ENCODE measurements at places on chromosomes 6 and 20.

DNA sequence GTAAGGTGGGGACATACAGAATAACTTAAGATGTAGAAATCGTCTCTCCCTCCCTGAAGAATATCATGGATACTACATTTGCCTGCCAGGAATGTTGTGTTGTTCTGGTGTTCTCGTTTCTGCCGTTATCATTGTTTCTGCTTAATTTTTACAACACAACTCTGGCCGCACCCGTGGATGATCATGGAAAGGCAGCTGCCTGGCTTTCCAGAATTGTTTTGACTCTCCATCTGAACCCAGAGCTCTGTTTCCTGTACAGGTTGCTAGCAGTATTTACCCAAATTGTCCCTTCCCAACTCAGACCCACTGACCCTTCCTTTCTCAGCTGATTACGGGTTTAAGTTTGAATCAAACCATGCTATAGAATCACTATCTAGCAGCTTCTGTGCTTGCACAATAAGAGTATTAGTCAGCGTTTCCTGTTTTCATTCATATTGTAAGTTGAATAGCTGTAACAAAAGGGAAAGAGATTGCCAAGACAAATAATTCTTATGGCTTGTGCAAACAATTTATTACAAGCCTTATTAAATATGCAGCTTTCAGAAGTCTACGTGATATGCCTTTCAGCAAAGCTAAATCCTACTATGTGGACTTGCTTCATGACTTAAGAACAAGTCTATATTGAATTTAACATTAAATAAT, 139.0 kb downstream of the MTHFD1L start:
- DNase-seq, result no peak

GRCh38 chr6:18186033-18186432, 30.8 kb downstream of the KDM1B start:
- no peak for DNase-seq

DNA sequence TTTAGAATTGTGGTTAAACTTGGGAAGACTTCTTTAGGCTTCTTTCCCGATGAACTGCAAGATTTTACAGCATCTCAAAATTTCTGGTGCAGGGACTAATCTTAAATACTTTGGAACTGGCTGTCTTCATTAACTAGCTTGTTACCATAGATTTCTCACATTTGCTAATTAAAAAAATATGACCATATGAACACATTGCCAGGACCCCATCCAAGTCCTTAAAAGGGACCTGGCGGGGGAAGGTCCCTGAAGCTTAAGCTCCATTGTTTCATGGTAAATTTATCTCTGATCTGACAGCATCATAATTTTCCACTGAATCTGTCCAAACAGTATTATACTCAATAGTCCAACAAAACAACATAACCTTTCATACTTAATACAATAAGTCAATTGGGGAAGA, 517.8 kb upstream of the FLRT3 start:
- DNase-seq, result no peak

DNA sequence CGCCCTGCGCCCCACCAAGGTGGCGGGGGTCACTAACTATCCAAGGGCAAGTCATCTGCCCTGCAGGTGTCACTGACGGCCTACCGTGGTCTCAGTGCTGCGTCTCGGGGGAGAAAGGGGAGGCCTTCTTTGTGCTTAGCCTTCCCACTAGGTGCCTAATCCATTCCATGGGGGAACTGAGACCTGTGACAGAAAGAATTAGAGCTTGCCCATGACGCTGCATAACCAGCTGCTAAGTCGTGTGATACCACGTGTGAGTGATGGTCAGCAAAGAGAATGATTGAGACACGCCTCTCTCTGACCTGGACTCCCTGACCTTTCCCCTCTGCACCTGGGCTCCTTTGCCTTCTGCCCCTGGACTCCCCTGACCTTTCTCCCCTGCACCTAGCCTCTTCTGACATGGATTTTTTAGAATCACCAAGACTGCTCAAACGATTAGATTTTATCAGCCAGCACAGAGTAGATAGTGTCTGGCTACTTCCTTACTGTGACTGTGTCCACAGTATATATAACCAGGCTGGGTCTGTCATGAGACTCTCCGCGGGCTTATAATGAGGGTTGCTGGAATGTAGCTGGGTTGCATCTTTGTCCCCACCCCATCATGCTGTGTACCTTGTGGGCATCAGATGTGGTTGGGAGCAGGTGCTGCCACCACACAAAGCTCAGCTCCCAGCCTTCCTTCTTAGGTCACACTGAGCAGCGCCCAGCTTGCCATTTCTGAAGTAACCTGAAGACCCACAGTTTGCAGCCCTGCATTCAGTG, 140.6 kb downstream of the TMEM242 start:
- no peak for DNase-seq

DNA sequence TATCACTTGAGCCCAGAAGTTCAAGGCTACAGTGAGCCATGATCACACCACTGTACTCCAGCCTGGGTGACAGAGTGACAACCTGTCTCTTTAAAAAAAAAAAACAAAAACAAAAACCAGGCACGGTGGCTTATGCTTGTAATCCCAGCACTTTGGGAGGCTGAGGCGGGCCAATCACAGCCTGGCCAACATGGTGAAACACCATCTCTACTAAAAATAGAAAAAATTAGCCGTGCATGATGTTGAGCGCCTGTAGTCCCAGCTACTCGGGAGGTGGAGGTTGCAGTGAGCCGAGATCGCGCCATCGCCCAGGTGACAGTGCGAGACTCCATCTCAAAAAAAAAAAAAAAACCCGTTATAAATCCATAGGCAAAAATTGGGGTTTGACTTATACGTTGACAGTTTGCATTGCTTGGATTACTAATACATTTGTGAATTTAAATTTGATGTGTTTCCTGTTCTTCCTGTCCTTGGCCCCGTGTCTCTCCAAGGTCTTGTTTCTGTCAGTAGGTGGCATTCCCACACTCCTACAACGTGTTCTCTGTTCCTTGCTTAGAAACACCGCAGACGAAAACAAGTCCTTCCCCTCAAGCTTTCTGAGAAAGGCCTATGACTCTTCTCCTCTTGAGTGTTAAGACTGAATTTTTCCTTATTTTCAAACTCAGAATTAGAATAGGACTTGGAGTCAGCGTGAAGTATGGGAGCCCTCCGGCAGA, 147.0 kb downstream of the DTNBP1 start:
- DNase-seq, result no peak

GRCh38 chr20:10644458-10645204, 29.2 kb downstream of the JAG1 start:
- DNase-seq, result no peak

- no peak for DNase-seq
Measured at GRCh38 chr6:3291987-3292386, 33.2 kb downstream of the PSMG4 start.

GRCh38 chr20:23550227-23550626, 18.1 kb downstream of the CST9L start:
- DNase-seq, result no peak

- DNase-seq, result no peak
Measured at GRCh38 chr20:40982415-40983145, 46.0 kb upstream of the TOP1 start.

DNA sequence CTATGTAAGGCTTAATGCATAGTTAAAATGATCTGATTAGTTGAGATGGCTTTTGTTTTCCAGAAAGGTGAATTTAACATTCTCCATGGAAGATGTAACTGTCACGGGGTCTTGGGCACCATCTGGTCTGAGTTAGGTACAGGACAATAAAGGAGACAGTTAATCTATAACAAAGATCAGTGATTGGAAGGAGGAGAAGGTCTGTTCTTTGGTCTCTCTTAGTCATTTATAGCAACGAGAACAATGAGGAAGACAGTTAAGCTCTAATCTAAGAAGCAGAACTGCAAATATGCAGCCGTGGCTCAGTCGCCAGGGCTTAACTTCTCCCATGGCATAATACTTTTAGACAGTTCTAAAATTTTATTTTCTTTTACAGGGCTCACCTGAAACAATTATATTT, 405.5 kb upstream of the SULF2 start:
- DNase-seq, result no peak

DNA sequence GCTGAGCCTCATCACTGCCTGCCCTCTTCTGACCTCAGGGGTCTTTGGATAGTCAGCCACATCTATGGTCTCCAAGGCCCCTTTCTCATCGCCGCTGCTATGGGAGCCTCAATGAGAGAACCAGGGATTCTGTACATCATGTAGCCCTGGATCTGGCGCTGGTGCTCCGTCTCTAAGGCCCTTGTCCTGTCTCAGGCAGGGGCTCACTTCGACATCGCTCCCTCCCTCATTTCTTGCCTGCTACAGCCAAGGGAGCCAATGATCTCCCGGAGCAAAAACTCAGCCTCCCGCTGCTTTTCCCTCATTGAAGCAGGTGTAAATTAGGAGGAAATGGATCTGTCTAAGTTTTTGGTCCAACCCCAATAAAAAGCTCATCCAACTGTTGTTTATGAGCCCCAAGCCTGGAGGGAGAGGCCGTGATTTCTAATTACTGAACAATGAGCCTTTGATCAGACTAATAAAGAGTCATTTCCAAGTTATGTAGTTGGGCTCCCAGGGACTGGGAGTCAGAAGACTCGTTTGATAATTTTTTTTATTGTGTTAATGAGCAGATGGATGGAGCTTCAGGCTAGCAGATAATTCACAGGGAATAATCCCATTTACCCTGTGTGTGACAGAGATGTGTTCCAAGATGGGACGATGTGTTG, 30.9 kb downstream of the LBP start:
- no peak for DNase-seq

GRCh38 chr6:37244430-37245310, 12.9 kb upstream of the TBC1D22B start:
- no peak for DNase-seq

- no peak for DNase-seq
Measured at GRCh38 chr6:170095273-170095981, 195.5 kb downstream of the DLL1 start.

DNA sequence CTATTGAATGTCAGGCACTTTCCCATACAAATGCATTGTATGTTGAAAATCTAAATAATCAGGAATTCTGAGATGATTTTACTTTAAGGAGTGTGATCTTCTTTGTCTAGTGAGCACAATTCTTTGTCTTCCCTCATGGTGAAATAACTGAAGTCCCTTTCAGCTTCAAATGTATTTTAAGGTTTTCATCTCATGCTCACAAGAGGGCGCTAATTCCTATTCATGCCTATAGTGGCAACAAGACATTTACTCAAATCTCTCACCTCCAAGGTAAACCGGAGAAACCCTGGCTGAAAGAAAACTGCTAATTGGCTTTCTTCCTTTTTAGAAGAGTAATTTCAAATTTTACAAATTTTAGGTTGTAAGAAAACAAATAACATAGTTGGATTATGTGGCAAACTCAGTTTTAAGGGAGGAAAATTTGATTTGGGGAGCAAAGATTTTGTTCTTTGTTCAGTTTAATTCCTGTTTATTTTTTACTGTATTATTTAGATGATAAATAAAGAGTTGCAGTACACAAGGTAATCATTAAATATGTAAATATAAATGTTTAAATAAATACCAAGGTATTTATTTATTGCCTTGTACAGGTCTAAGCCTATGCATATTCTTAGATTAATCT, 69.1 kb downstream of the SLC35F1 start:
- DNase-seq, result peak; percentile 40

- no peak for DNase-seq
Measured at GRCh38 chr6:166872531-166873009, 83.8 kb downstream of the RNASET2 start.

- DNase-seq, result no peak
Measured at GRCh38 chr6:129130959-129131681, 248.2 kb downstream of the LAMA2 start.

DNA sequence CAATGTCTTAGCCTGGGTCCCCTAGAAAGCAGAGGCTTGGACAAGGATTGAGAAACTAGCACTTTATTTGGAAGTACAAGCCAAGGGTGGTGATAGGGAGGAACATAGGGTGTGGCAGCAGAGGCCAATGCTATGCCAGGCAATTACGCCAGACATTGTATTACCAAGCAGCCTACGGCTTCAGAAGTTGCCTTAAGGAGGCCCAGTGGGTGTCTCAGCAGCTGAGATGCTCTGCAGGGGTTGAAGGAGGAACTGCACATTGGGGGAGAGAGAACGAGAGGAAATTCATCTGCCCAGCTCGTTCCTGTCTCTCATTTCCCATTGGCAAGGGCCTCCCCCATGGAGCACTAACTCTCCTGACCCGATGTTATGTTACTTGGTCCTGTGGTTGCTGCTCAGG, 859 bp downstream of the C20orf202 start:
- DNase-seq, result no peak

DNA sequence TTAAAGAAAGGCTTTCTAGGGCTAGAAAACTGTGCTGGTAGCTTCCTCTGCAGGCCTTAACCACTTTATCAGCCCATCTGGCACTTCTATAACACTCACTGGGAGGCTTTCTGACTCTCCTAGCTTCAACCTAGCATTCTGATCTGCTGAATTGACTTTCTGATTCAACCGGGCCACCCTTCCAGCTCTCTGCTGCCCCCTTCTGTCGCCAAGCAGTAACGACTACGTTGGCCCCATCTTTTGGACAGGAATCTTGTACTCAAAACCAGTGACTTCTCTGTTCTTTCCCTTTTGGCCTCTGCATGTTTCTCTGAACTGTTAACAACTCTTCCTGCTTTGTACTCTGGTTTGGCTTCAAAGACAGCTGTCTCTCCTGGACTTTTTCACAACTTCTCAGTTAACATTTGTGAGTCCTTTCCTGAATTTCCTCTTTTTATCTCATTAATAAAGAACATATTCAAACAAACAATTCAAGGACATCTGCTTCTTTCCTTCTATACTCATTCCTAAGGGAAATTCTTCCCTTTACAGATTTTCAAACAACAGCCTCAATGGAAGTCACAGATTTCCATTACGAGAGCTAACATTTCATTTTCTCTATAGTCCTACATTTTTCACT, 43.9 kb upstream of the FAM135A start:
- DNase-seq, result peak; percentile 37

DNA sequence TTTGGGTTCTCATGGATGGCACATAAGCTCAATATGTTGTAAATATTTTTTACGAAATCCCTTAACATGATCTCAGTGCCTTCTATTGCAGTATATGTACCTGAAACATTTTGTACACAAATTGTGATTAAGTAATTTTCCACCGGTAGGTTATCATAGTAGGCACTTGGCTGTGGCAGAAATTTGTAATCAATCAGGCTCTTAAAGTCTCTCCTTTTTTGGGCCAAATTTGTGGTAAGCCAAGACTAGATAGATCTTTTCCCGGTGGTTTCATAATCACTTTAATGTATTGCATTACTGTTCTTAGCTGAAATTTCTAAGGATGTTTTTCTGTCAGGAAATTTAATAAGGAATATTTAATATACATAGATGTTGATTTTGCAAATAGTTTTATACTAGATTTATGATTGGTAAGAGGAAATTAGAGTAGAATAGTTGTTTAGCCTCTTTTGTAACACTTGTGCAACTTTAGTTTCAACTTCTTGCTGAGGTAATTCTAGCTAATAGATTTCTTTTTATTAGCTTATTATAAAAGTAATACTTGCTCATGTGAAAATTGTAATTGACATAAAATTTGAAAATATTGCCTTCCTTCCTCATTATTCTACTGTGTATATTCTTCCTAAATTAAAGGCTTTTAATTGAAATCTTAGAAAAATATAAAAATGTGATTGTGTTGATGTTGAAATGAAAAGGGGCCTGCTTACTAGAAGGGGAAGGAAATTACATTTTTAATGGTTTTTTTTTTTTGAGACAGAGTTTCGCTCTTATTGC, 3.2 kb downstream of the PCMT1 start:
- DNase-seq, result no peak

- no peak for DNase-seq
Measured at GRCh38 chr20:53778736-53779135, 185.1 kb upstream of the ZNF217 start.

GRCh38 chr6:134902074-134902861, 47.6 kb downstream of the ALDH8A1 start:
- DNase-seq, result no peak

- no peak for DNase-seq
Measured at GRCh38 chr20:50311308-50312001, 120.8 kb downstream of the CEBPB start.

GRCh38 chr6:121434037-121434770, 1.2 kb upstream of the GJA1 start:
- DNase-seq, result no peak

Data from NCI-H1930 (cell line).